ENCODE measurements at places on chromosomes 12 and 14.
A peak's percentile ranks its signal among the peaks of the same experiment; 100 is the strongest.

DNA sequence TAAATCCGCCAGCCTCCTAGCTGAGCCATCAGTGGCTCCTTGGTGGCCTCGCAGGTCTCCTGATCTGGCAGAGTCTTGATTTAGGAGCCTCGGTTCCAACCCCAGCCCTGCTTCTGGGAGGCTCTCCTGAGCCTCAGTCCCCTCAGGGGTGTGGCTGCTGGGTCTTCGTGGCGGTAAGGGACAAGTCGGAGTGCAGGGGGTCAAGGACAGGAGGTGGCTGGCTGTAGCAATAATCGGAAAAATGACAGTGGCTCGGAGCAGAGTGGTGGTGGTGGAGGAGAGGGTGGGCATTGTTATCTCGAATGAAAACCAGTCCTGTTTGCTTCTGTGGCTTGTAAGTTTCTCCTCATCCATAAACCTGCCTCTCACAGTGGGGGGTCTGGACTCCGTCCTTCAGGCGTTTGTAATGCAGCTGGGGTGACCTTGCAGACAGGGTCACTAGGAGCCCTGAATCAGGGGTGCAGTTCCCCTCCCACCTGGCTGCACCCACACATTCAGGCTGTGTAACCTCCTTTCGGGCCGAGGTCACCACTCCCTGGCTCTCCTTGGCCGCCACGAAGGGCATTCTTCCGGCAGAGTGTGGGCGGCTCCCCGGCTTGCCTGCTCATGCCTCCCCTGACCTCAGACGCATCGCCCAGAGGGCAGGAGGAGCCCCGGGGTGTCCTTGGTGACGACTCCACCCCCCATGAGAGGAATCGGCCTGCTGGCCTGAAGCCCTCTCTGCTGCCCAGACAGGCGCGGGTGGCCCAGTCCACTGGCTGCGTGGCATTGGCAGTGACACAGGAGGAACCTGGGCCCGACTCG lies 8.1 kb downstream of the BCL7A start:
- DNase-seq = no peak

DNA sequence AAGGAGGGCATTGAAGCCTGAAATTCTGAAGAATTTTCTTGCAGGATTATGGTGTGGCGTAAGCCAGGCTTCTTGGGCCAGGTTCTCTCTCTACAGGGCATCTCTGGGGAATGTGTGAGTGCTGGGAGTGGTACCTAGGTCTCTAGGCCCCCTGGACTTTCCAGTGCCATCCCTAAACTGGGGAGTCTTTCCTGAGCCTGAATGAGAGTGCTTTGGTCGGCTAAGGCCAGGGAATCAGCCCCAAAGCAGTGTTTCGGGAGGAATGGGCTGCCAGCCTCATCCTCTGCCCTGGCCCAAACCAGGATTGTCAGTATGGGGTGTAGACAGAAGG lies 93.9 kb downstream of the CALM1 start:
- DNase-seq = no peak

- no peak for DNase-seq
These were observed 42.8 kb downstream of the KDM2B start for GRCh38 chr12:121537814-121538698.

DNA sequence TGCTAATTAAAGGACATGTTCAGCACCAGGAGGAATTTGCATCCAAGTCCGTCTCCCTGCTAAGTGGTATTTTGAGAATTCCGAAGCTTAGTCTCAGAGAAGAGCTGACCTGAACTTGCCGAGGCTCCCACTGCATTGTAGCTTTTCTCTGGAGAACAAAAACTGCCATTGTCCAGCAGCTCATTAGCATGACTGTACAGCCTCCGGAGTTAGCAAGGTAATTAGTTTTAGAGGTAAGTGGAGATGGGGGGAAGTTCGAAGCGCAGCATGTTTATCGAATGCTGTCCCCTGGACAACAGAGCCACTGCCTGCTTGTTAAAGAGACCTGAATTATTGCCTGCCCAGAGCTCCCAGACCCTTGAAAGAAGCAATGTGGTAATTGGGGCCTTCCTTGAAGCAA lies 160.3 kb upstream of the PELI2 start:
- peak; percentile 42 for DNase-seq

Data from Ammon's horn (tissue), 1 donor.